ENCODE measurements at places on chromosomes 7 and 10.

DNA sequence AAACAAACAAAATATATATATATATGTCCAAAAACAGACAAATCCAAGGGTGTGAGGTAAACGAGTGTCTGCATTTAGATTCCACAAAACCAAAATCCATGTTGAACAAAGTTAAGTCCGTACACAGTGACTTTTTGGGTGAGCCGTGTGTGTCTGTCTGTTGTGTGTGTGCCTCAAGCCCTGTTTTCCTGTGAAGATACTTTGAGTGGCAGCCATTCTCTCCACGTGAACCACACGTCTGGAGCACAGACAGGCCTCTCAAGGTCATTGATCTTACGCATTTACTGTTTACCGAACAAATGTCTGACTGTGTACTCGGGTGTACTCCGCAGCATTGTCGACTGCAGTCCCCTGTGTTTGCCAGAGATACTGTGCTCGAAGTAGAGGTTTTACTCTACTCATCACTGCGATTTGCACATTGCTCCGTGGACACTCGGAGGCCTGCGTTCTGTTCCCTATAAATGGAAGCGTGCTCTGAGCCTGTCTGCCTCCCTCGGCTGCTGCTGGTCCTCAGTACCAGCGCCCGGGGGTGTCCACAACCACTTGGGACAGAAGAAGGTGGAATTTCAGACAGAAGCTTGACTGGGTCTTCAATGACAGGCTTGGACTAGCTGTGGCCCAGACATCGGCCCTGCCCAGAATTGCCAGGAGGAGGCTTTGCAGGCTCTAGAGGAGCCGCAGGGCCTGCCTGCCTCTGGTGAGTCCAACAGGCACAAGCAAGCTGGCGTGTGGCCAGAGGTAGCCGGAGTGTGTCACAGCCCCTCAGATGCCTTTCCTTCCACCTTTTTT lies 22.1 kb downstream of the CYP17A1 start:
- no peak for DNase-seq

- DNase-seq, result peak; percentile 10
Observed at GRCh38 chr7:74306004-74306729, 17.0 kb downstream of the CLIP2 start.

- no peak for DNase-seq
Observed at GRCh38 chr10:82910301-82910700, 1035.3 kb downstream of the NRG3 start.

DNA sequence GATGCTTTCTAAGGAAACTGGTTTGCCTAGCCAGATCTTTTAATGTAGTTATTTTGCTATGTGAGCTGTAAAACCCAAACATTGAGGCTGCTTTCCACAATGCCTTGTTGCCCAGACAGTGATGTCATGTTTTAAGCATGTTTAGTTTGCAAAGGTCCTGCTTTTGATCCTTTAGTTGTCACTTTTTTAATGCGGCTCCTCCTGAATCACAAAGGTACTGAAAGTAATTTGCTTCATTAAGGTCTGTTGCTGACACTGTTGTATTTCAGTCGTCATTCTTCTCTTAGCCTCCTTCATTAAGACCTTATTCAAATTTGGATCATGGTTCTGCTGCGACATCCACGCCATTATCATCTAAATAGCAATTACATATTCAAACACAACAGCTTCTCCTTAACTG lies 10.6 kb downstream of the RPA3 start:
- no peak for DNase-seq

DNA sequence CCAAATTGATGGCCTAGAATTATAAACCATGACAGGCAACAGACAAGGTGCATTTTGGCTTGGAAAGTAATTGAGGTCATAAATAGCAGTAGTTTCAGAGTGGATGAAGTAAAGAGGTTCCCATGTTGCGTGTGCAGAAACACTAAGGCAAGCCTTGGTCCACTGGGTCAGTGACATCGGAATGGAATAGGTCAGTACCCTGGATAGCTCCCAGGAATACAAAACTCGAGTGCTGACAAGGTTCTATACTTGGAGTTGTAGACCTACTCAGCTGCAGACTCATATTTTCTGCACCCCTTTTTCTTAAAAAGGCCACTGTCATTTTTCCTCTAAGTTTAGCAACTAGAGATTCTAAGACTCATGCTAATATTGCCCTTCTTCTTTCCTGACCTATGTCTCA lies 132.8 kb downstream of the DYNC1I1 start:
- DNase-seq, result no peak

DNA sequence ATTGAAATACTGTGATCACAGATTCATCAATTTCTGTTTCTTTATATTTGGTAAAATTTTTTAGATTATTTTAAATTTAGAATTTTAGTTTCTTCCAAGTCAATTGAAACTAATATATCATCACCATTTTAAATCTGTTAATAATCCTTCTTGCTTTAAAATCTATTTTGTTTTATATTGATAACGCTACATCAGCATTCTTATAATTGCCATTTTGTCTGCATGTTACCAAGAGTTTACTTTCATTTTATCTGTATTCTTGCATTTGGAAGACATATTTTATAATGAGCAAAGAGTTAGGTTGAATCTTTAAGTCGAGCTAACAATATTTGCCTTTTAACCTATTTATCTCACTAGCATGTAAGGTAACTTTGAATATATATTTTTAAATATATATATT lies 890.6 kb downstream of the DNAJB9 start:
- DNase-seq, result no peak

Data from activated naive CD8-positive, alpha-beta T cell treated with anti-CD3 and anti-CD28 coated beads, Interleukin-2, amount 50 U/mL, for 24 hours (primary cell).